ENCODE measurements at places on chromosomes 16 and 17.

DNA sequence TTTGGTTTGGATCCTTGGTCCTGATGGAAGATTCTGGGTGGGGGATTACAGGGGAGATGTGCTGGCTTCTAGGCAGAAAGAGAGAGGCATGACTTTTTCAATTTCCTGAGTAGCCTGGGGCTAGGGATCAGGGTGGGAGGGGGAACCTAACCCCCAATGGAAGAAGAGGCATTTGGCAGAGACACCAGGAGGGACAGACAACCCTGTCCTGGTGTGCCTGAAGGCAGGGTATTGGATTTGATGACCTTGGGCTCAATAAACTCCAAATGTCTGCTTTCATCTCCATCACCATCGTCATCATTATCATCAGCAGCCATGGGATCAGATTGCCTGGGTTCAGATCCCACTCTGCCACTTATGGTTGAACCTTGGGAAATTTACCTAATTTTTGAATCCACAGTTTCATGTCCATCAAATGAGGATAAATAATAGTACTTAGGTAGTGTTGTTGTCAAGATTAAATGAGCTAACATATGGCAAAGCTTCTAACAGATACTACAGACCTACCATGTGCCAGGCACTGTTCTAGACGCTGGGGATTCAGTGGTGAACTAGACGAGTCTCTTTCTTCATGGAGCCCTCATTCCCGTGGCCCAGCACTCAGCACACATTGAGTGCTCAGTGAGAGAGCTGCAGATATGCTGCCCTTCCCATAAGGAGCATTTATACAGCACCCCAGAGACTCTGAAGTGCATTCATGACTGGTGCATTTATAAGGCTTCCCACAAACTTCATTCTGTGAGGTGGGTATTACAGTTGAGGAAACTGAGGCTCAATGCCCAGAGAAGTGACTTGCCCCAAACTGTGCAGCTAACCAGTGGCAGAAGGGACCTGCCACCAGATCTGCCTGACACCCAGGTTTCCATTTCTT lies 26.8 kb downstream of the IGFBP4 start:
- DNase-seq: no peak

- no peak for DNase-seq
These were observed 41.5 kb upstream of the GNG13 start for GRCh38 chr16:842061-842476.

DNA sequence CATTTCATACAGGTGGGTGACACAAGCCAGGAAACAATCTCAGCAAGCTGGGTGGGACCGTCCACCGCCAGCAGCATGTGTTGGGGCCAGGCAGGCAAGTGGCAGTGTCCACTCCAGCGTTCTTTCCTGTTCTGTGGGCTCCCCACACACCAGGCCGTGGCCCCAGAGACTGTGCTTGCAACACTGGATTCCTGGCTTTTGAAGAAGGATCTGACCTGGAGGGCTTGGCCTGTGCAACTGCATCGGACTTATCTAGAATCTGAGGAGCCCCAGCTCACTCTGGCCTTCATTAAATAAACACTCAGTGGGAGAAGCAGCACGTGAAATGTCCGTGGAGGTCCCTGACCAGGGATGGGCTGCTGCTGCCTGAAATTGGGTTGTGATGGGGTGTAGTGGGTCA lies 3.2 kb downstream of the KSR1 start:
- DNase-seq: no peak

- DNase-seq: no peak
These were observed 5.8 kb downstream of the NHERF2 start for GRCh38 chr16:2032285-2033056.
